Activated CD4-positive, alpha-beta memory T cell treated with anti-CD3 and anti-CD28 coated beads, Interleukin-2, amount 10 ng/mL, durations not matched to agents 7 days and 5 days (primary cell): ENCODE measurements at places on chromosomes 1 and 21. TPM values are rescaled to one million over a fixed set of nuclear protein-coding genes. Genes with fewer than 3 reads are reported as not detected.

DNA sequence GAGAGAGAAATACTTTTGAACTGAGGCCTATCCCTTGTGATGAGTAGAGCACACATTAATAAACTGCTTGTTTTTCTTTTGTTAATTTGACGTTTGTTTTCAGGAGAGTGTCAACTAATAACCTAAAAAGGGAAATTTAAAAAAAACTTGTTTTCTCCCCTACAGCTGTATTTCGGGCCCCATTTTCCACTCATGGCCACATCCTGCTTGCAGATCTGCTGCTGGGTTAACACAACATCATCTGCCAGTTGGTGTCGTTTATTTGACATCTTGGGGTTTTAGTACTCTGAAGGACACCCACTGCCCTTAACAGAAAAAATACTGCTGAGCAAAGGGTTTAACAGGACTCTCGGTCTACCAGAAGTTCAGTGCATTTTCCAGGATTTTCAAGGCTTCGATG is 848 bp upstream of the PYHIN1 start:
- peak overlapping the region; percentile 95 for H3K27ac ChIP-seq
- H3K4me1 ChIP-seq = peaks cover 31% of the 10 kb centered on the region
- H3K27me3 ChIP-seq = no peaks in the 10 kb centered on the region

DNA sequence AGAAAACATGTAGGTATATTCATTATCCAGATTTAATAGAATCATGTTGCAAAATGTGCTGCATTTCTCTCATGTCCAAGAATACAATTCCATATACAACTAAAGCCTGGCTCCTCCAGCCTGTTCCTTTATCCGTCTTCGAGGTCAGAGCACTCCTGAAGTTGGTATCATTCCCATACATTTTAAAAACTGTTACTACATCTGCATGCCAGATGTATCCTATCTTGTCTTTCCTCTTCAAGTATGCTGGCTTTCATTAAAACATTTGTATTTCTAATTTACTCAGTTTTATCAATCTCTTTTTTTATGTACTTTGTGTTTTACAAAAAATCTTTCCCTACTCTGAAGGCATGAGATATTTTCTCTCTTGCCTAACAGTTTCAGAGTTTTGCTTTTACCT is 536.6 kb upstream of the USP24 start:
- no peaks in the 10 kb centered on the region for H3K27me3 ChIP-seq
- H3K4me1 ChIP-seq = no peaks in the 10 kb centered on the region
- no peak overlapping the region for H3K27ac ChIP-seq

OR2T33 gene
- total RNA-seq = not detected

ARTN gene
- total RNA-seq = 0.20 TPM
